ENCODE measurements at places on chromosomes 16 and 17.

DNA sequence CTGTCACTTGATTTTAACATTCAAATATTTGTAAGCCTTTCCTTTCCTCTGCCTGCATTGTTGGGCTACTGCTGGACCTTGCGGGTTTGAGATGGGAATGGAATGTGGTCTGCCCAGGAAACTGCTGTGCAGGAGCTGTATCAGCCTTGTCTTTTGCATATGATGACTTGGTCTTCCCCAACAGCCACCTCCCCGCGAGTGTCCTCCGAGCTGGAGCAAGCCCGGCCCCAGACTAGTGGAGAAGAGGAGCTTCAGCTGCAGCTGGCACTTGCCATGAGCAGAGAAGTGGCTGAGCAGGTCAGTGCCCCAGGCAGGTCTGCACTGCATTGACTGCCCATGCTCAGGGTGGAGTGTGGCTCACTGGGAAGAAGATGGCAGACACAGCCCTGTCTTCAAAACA is 52.8 kb downstream of the B9D1 start:
- no peak for DNase-seq

- DNase-seq: no peak
Measured at GRCh38 chr17:41540921-41541625, 13.0 kb upstream of the KRT19 start.

DNA sequence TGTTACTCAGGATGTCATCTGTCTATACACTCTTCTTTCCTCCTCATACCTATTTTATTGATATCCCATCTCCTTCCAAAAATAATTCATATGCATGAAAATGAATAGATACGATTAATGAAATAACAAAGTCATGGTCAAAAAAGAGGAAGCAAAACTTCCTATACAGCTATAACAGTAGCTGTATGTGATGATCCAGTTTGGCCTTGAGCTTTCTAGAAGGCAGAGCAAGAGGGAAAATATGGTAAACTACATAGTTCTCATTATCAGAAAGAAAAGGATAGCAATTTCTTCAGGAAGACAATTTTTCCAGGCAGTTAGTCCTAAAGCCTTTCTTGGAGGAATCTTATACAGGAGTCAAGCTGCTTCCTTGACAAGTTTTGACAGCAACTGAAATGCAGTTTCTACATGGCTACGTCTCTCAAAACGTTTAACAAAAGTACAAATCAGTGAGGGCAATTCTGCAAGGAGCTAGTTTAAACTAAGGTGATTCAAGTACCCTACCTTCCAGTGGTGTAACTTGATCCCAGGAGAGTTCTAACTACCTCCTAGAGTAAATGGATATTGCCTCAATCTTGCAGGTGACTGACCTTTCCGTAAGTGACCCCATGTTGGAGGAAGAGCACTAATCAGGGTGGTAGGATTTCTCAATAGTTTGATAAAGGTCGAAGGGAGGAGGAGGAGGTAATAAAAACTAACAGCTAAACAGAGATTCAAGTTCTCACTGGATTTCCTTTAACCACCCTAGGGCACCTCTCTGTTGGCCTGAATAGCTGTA is 1.0 kb downstream of the SPAG5 start:
- no peak for DNase-seq

GRCh38 chr16:19704321-19705145 is 13.5 kb downstream of the KNOP1 start:
- no peak for DNase-seq

All from globus pallidus (tissue), 1 donor.